Stimulated activated CD8-positive, alpha-beta memory T cell treated with anti-CD3 and anti-CD28 coated beads, Interleukin-4, amount 100 ng/mL, for 4 hours (primary cell): ENCODE measurements at places on chromosomes 5 and 9.

DNA sequence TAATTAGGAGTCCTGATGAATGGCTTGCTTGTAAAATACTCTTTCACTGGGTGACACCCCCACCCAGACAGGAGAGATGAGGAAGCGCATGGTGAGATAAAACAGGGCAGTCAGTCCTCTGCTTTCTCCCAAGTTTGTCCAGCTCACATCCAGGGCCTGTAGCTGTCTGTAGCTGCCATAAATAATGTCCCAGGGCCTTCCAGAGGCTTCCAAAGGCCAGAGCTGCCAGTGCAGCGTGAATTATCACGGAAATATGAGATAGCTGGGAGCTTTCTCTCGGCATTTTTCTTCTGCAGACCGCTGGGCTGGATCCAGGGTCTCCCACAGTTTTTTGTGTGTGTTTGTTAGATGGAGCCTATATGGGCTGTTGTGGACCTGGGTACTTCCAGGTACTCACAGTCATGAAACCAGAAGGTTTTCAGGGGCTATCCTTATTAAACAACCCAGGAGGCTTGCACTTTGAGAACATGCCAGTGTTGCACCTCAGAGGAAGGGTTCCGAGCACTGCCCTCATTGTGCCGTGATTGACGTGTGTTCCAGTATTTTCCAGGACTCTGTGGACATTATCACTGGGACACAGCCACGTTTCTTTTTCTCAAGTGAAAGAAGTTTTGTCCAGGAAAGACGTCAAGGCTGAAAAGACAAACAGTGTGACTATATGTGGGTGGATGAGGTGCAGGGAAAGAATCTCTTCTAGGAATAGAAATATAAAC lies 117.5 kb downstream of the FGF1 start:
- no peak for DNase-seq

DNA sequence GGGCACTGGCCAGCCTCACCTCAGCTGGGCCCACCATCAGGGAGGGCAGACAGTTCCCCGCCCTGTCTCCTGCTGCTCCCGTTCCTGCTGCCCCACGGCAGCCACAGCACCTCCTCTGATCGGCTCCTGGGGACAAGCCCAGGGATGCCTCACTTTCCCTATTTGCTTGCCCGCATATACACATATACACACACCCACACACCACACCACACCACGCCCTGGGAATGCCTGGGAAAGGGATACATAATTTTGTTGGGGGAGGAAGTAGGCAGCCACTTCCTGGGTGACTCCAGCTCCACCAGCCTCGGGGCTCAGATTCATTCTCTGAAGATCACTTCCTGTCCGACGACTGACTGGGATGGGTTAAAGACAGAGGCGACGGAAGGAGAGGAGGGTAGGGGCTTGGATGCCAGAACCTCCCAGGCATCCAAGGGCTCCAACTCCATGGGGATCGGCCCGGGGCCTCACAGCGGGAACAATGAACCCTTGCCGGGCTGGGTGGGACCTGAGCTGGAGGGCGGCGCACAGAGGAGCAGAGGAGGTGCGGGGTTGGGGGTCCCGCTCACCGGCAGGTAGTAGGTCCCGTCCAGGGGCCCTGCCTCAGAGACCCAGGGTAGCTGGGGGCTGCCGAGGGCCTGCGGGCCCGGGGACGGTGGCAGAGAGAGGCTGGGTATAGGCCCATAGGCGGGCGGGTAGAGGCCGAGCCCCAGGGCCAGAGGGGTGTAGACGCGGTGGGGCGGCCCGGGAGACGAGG lies 2.0 kb upstream of the MZB1 start:
- DNase-seq, result no peak

DNA sequence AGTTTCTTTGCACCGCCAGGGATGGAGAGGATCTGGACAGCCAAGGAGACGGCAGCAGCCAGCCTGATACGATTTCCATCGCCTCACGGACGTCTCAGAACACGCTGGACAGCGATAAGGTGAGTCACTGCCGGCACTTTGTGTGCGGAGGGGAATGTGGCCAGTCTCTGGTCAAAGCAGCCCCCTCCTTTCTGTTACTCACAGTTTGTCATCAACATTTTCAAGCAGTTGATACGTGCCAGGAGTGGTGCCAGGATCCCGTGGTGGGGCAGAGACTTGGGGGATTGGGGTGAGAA lies 175.1 kb upstream of the OTULINL start:
- no peak for DNase-seq

DNA sequence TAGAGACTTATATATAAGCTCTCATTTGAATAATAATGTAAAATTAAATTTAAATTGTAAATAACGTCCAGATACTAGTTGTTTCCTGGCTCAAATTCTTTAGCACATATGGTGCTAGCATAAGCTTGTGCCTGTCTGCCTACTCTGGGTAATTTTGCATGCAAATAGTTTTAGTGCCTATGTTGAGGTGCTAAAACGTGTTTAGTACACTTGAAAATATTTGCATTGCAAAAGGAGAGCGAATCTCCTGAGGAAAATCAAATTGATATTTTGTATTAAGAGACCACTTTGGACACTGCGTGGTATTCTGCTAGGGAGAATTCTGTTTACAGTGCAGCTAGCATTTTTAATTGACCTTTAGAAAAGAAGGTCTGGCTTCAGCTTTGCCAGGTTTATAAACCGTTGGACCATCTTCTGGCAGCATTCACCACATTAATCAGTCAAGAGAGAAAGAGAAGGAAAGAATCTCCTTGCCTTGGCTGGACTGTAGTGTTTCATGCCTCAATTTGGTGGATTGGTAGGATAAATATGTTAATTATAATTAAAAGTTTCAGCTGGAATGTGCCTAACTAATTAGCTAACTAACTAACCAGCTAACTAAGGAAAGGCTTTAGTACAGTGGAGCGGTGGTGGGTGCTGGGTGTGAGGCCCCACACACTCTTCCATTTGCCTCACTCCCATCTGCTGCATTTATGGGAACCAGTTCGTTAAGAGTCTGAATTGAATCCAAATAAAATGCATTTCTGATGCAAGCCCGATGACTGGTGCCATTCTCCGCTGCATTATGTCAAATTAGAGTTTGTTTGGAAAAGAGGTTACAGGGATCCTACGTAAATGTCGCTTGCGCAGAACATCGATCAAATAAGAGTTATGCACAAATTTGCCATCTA lies 150.1 kb upstream of the MPDZ start:
- no peak for DNase-seq

- DNase-seq, result no peak
These were observed 257.8 kb downstream of the BNC2 start for GRCh38 chr9:16612627-16613026.

DNA sequence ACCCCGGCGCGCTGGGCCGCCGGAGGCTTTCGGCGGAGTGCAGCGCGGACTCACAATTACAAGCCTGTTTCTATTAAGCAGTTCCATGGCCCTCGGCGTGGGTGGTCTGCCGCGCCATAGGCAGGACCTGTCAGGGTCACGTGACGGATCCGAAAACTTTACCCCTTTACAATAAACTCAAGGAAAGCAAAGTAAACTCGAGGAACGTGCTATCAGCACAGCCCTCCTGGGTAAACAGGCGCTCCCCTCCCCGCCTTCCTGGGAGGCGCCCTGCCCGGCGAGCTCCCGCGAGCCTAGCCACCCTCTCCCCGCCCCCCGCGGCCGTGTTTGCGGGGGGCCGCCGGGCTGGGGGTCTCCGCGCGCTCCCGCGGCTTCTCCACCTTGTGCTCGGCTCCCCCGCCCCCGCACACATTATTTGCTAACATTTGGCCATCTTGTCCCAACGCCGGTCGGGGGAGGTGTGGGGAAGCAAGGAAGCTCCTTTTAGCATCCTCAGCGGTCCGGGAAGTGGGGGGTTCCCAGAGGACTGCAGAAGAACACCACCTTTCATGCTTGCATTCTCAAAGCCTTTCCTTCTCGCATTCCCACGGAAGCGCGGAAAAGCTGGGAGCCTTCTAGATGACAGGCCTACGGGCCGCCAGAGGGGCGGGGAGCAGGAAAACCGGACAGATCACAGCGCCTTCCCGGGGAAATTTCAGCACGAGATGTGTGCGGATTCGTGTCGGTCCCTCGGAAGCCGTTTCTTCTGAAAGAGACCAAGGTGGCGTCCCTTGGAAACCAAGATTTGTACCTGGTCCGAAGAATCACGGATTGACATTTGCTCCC lies at the start of gene PTCH1:
Gene PTCH1, minus strand, starts transcription at position 238 of the 825 bp plus-strand sequence.
- no peak for DNase-seq

DNA sequence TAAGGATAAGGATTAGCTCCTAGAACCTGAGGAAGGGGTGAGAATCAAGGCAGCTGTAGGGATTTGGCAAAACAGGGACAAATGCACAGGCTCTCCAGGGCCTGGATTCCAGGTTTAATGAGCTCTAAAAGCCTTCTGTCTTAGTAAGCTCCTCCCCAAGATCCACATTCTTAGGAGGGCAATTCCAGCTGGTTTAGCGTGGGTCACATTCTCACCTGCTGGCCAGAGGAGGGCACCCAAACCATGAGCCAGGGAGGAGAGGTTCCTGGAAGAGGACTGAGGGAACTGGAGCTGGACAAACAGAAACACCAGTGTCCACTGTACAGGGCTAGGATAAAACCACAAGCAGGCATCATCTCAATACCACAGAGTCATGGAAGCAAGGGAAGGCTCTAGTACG lies 480.0 kb downstream of the CCDC171 start:
- DNase-seq, result no peak
